Hematopoietic multipotent progenitor cell treated with erythropoietin and hydrocortisone succinate and interleukin-3 and kit ligand, for 4 days (in vitro differentiated cells): ENCODE measurements at places on chromosomes 2 and 18.

DNA sequence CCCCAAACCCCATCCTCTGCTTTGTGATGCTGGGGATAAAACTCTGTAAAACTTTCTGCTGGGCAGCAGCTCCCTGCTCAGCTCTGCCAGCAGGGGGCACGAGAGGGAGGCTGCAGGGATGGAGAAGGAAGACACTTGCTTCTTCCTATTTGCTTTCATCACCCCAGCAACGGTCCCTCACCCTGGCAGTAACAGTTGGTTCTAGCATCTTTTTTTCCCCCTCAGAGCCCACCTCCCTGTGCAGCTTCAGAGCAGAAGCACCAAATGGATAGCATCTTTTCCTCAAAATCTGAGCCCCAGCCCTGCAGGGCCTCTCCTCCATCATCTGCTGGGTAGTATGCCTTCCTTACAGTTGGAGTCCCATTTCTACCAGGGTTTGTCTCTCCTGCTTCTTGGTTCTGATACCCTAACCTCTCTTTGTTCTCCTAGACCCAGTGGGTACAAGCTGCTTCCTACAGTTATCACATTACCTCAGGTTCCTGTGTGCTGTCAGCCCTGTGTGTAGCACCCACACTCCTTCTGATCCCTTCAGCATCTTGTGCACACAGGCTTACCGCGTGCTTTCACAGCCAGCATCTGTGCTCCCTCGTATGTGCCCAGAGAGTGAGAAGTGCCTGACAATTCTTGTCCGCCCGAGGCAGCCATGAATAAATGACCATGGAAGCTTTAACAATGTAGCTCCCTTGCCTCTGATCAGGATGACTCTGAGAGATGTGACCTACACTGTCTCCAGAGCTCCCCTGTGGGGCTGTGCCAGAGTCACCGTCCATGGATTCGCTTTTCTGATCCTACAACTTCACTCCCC is 14.5 kb downstream of the CKAP2L start:
- peak; percentile 93 for DNase-seq

DNA sequence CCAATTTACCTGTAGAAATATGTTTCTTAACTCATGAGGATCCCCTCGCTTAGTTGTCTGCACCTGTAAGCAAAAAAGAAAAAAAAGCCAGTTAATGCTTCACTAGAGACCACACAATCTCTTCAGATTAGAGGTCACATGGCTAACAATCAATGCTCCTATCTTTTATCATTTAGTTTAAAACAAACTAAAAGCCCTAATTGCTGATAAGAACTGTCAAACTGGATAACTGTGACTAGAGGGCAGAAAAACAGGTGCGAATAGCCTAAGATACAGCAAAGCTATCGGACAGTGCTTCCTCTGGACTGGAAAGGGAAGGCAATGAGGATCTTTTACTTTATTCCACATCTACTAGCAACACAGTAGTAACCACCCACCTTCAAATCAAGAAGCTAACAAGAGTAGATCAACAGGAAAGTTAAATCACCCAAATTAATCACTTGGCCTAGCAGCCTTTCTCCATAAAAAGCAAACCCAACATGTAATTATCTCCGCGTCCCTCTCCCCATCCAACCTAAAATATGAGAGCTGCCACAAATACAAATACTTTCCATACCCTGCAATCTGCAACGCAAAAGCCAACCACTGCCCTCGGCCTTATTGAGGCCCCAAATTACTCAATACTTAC is 734 bp downstream of the SLC25A12 start:
- DNase-seq = peak; percentile 62

GRCh38 chr2:228126401-228126800 is 55.1 kb downstream of the SPHKAP start:
- DNase-seq = no peak

DNA sequence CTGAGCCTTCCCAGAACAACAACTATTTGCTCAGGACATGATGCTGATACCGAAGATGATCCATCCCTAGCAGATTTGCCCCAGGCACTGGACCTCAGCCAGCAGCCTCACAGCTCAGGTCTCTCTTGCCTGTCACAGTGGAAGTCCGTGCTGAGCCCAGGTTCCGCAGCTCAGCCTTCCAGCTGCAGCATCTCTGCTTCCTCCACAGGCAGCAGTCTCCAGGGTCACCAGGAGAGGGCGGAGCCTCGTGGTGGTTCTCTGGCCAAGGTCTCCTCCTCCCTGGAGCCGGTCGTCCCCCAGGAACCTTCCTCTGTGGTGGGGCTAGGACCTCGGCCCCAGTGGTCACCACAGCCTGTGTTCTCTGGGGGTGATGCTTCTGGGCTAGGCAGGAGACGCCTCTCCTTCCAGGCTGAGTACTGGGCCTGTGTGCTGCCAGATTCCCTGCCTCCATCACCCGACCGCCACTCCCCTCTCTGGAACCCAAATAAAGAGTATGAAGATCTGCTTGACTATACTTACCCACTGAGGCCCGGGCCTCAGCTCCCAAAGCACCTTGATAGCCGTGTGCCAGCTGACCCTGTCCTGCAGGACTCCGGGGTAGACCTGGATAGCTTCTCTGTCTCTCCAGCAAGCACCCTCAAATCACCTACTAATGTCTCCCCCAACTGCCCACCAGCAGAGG is 15.4 kb downstream of the CEP68 start:
- DNase-seq = peak; percentile 35

DNA sequence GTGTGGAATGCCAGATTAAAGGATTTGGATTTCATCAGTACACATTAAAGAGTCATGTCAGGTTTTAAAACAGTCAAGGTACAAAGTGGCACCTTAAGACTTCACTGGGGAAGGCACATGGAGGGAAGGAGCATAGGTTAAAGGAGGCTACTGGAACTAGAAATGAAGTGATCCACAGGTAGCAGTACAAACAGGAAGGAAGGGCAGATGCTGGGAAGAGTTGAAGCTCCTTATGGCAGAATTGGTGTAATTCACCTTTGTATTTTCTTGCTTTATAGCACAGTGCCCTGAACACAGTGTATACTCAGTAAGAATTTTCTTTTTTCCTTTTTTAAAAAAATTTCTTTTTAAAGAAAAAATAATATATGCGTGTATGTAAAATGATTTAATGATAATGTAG is 177.1 kb downstream of the BABAM2 start:
- no peak for DNase-seq

GRCh38 chr2:29841386-29842004 is 79.9 kb downstream of the ALK start:
- DNase-seq = peak; percentile 60
